ENCODE measurements at places on chromosomes 3 and 15.

DNA sequence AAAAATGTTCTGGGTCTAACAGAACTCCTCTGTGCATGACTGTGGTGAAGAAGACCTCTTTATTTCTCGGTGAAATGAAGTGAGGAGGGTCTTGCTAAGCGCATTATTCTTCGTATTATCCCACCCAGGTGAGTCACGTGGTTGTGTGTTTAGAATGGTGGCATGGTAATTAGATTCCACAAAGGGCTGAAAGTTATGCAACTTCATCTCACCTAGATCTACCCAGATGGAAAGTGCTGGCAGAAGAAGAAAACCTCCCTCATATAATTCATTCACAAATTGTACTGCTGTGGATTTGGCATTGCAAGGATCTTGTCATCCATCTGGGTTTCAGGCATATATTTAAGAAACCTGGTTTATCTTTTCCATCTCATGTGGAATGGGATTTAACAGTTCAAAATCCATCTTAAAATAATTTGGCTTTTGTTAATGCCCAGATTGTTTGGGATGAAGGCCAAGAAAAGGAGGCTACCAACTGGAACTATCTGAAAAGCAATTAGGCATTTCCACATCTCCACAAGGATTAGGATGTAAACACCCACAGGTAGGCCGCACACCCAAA, 175.3 kb downstream of the PLCL2 start:
- no peak for DNase-seq

GRCh38 chr3:148651549-148651948, 46.2 kb upstream of the AGTR1 start:
- no peak for DNase-seq

- DNase-seq, result no peak
These were observed 384.8 kb downstream of the MECOM start for GRCh38 chr3:169278667-169279066.

GRCh38 chr3:197317250-197317963, 19.0 kb upstream of the DLG1 start:
- no peak for DNase-seq

DNA sequence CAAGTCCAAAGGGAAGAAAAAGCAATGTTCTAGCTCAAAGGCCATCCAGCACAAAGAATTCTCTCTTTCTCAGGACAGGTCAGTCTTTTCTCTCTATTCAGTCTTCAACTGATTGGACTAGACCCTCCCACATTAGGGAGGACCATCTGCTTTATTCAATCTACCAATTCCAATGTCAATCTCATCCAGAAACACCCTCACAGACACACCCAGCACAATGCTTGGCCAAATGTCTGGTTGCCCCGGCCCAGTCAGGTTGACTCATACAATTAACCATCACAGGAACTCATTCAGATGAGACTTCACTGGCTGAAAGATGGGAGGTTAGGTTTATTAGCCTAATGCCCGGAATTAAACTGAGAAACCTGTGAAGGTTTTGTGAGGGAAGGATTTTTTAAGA, 32.4 kb downstream of the ACAN start:
- no peak for DNase-seq

DNA sequence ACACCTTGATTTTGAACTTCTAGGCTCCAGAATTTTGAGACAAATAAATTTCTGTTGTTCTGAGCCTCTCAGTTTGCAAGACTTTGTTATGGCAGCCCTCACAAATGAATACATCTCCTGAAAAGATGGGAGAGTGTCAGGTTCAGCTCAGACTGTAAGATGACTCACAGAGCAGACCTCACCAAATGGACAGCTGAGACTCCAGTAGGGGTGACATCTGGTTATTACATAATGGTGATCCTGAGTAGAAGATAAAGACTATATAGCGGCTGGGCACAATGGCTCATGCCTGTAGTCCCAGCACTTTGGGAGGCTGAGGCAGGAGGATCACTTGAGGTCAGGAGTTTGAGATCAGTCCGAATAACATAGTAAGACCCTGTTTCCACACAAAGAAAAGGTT, 26.2 kb upstream of the MTMR14 start:
- DNase-seq, result no peak

- no peak for DNase-seq
These were observed 33.3 kb downstream of the PTPN23 start for GRCh38 chr3:47414161-47414564.

GRCh38 chr3:112373476-112373875, 40.5 kb downstream of the CD200 start:
- DNase-seq, result no peak

DNA sequence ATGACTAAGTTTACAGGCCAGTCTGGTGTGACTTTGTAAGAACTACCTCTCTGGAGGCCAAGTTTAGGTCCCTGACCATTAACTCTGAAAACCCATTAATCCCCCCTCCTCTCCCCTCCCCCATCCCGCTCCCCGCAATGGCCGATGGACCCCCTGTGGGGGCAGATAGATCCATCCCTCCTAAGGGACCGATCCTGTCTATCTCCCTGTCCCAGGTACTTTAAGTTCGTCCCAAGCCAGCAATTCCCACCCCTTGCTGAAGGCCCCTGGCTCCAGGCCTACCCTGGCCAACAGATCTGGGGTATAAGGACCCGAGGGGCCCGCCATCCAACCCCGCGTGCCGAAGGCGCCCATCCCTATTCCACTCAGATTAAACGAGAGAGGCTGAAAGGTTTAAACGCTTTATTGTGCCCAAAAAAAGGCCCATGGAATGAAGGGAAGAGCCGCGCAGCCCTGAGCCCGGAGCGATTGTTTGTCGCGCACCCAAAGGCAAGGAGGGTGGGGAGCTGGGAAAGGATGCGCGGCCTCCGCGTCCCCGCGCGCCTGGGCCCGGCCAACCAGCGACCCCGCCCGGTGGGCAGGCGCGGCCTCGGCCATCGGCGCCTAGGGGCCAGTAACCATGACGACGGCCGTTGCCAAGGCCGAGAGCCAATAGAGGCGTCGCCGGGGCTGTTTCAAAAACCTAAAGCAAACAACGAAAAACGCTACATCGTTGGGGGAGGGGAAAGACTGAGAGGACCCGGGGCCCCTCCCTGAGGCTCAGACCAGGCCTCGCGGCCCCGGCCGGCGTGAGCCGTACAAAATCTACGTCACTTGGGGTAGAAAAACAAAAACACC, 35.9 kb downstream of the HMCES start:
- peak; percentile 51 for DNase-seq

- no peak for DNase-seq
These were observed 120.1 kb upstream of the ARHGEF3 start for GRCh38 chr3:56921573-56922453.

All from stimulated activated CD4-positive, alpha-beta T cell treated with anti-CD3 and anti-CD28 coated beads, Interleukin-2, amount 100 ng/mL, for 48 hours (primary cell).